Activated CD4-positive, CD25-positive, alpha-beta regulatory T cell (primary cell): ENCODE measurements at places on chromosomes 13 and 19.

- no peak for DNase-seq
Measured at GRCh38 chr19:18300930-18301717, 19.7 kb upstream of the JUND start.

GRCh38 chr19:11397089-11397610, 13.0 kb upstream of the EPOR start:
- DNase-seq: no peak

GRCh38 chr13:41827507-41828213, 133.2 kb downstream of the VWA8 start:
- DNase-seq: no peak

- DNase-seq: no peak
Measured at GRCh38 chr13:78845656-78846365, 186.9 kb upstream of the OBI1 start.

DNA sequence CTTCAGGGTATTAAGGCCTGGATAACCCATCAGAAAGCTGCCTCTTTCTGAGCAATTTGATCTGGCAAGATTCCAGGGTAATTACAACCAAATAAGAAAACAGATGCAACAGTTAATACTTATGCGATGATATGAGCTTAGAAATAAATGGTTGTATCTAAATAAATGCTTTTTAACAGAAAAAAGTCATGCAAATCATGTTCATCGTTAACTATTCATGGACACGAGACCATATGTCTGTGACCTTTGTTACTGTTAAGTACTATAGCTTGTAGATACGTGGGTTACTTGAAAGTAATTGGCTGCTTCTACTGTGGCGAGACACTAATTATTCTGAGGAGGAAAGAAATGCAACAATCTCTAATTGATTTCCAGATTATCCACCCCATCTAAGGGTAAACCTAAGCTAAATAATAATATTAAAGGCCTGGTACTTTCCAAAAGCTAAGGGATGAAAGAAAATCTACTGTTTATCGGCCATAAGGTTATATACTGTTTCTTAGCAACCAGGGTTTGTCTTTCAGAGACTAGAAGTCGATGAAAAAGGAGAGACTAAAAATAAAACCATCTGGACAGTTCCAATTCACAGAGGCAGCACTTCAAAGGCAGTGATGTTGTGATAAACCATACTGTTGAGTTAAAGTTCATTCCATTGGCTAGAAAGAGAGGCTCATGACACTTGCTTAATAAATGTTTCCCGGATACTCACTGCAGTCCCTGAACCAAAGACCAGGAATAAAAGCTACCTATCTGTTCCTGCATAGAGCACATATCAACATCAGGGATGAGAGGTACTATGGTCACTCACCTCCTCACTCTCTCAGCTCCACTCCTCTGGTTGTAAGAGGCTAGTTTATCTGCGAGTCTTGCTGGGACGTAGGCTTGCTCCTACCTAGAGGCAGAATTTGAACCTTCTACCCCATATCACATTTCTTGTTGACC, 1.5 kb downstream of the EPSTI1 start:
- no peak for DNase-seq

GRCh38 chr13:110402299-110403069, 95.4 kb downstream of the COL4A2 start:
- no peak for DNase-seq

DNA sequence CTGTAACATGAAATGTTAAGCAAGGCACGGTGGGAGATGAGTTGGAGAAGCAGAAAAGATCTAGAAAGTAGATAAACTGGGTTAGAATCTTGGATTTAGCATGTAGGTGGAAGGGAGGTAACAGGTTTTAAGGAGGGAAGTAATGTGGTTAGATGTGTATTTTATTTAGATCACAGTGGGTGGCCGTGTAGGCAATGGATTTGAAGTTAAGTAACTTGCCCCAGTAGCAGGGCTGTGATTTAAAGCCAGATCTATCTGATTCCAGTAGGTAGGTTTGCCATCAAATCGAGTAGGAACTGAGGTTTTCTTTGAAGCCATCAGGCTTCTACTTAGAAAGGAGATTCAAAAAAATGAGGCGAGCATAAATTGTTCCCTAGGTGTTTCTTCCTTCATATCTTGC, 50.6 kb upstream of the IL17D start:
- no peak for DNase-seq

- DNase-seq: no peak
Measured at GRCh38 chr13:94550062-94550738, 45.8 kb downstream of the TGDS start.

- no peak for DNase-seq
Measured at GRCh38 chr13:109859898-109860297, 73.5 kb upstream of the IRS2 start.

GRCh38 chr13:24168979-24169378, 8.5 kb downstream of the SPATA13 start:
- no peak for DNase-seq

GRCh38 chr19:33024398-33024797, 40.3 kb downstream of the RHPN2 start:
- no peak for DNase-seq

GRCh38 chr19:42216653-42217519, 591 bp downstream of the DEDD2 start:
- DNase-seq: no peak

GRCh38 chr19:15548648-15549047, 40.3 kb downstream of the CYP4F22 start:
- no peak for DNase-seq

DNA sequence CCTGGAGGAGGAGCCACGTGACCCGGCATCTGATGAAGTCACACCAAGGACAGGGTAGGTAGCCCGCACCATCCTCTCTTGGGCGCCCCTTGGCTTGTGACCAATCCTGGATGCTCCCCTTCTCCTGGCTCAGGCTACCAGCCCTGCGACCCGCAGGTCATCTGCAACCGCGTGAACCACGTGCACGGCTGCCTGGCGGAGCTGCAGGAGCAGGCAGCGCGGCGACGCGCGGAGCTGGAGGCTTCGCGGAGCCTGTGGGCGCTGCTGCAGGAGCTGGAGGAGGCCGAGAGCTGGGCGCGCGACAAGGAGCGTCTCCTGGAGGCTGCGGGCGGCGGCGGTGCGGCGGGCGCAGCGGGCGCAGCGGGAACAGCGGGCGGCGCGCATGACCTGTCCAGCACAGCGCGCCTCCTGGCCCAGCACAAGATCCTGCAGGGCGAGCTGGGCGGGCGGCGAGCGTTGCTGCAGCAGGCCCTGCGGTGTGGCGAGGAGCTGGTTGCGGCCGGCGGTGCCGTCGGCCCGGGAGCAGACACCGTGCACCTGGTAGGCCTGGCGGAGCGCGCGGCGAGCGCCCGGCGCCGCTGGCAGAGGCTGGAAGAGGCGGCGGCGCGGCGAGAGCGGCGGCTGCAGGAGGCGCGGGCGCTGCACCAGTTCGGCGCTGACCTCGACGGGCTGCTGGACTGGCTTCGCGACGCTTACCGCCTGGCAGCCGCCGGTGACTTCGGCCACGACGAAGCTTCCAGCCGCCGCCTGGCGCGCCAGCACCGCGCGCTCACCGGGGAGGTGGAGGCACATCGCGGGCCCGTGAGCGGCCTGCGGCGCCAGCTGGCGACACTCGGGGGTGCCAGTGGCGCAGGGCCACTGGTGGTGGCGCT, 45.9 kb downstream of the SPTBN4 start:
- DNase-seq: no peak

- DNase-seq: no peak
Measured at GRCh38 chr13:28575200-28575599, 80.3 kb upstream of the FLT1 start.

DNA sequence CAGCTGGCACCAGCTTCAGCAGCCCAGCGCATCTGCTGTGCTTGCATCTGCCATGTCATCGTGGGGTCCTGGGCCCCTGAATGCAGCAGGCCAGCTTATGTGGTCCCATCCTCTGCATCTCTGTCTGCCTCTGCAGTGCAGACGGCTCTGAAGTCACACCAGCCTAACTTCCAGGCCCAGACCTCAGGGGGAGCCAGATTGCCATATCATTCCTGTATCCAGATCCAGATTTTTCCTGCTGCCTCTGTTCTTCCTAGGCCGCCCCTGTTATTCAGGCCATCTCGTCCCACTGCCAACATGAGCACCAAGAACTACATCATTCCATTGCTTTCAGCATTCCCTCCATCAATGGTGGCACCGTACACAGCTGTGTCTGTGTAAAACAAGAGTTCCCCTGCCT, 571.6 kb downstream of the UQCRFS1 start:
- no peak for DNase-seq

DNA sequence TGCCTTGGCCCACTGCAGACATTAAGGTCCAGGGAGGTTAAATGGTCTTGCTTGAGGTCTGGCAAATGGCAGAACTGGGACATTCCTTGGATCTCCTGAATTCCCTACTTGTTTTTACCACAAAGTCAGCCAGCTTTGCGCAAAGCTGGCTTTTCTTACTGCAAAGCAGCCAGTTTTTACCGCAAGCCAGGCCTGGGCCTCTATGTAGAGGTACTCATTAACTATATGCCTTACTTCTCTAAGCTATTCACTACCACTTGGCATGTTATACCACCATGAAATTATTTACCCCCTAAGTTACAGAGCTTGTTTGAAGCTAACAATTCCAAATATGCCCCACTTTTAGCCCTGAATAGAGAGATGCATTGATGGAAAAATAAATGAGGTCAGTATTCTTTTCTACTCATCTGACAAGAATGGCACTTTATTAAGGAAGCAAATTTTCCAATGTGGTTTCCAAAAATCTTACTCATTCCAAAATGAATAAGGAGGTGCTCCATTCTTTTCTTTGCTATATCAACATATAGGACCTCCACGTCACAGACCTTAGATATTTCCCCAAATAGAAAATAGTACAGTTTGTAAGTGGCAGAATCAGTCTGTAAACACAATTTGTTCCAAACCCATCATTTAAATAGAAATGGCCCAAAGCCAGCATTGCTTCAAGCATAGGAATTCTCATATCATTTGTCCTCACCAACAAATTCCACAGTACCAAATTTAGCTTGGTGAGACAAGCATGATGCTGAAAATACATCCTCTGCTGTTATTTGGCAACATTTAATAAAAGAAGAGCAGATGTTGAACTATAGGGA, 143.9 kb upstream of the TSC22D1 start:
- DNase-seq: no peak

- DNase-seq: no peak
Measured at GRCh38 chr13:26423629-26424028, 133.9 kb upstream of the WASF3 start.

- DNase-seq: no peak
Measured at GRCh38 chr13:24742294-24742693, 21.7 kb upstream of the RNF17 start.

DNA sequence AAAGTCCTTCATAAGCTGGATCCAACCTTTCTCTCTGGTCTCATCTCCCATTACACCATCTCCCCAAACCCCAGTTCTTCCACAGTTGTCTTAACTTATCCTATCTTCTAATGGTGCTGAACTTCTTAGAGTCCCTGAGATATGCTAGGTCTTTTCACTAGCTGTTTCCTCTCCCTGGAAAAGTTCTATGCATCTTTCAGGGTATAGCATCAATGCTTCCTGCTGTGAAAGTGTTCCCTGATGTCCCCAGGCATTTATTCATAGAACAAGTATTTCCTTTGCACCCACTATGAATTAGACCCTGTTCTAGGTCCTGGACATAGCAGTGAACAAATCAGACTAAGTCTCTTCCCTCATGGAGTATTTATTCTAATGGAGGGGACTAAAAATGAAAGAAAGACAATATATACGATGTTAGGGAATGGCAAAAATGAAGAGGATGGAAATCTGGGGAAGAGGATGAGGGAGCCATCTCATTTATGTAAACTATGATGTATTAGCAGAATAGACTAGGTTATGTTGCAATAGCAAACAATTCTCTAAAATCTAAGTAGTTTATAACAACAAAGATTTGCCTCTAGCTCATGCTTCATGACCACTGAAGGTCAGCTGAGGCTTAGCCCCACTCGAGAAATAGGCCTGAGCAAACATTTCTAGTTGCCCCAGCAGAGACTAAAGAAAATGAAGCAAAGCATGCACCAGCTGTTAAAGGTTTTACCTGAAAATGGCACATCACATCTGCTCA, 120.0 kb downstream of the CYSLTR2 start:
- no peak for DNase-seq

DNA sequence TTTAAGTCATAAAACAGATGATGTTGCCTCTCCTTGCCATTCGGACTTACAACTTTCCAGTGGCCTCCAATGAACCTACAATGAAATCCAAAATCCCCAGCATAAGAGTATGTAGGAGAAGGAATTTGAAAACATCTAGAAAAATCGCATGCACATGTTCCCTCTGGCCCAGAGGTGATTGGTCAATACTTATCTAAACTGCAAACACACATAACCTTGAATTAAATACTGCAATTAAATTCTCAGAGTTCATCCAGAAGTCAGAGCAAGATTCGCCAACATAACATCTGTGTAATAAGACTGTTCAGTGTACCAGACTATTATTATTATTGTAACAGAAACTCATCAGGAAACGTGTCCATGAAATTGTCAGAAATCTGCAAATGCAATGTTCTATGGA, 82.2 kb upstream of the USP29 start:
- no peak for DNase-seq

DNA sequence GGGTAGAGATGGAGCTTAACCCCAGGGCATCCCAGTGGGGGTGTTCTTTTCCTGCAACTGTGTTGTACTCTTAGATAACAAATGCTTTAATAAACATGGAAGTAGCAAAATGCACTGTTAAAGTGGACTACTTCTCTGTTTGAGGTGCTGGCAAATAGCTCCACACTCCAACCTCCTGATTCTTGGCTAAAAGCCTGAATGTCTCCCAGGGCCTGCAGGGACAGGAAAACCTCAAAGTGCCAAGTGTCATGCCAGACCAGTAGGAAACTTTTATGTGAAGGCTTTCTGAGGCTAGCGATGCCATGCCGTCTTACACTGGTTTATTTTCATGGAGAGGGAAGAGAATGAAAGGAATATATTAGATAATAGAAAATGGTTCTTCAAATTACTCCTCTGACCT, 6.8 kb downstream of the FREM2 start:
- no peak for DNase-seq

DNA sequence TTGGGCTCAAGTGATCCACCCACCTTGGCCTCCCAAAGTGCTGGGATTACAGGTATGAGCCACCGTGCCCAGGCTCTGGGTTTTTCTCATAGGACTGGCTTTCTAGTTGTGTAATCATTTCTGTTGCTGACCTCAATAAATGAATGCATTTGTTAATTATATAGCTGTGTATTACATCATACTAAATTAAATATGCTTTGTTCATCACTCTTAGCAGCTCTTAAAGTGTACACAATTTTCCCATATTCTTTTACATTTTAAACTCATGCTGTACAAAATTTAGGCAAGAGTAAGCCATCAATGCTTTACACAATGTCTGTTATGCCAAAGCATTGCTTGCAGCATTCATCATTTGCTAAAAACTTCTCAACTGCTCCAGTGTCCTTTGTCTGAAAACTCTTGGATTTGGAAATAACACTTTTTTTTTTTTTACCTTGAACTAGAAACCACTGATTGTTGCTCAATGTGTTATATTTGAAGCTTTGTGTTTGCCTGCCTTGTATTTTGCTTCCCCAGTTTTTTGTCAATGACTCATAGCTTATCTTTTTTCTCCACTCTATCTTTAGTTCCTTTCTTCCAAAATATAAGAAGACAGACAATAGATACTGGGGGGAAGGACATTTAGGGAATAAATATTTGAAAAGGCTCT, 31.4 kb downstream of the CCDC122 start:
- no peak for DNase-seq
